NCI-H1105 (cell line): ENCODE measurements at places on chromosomes 1 and 21.

DNA sequence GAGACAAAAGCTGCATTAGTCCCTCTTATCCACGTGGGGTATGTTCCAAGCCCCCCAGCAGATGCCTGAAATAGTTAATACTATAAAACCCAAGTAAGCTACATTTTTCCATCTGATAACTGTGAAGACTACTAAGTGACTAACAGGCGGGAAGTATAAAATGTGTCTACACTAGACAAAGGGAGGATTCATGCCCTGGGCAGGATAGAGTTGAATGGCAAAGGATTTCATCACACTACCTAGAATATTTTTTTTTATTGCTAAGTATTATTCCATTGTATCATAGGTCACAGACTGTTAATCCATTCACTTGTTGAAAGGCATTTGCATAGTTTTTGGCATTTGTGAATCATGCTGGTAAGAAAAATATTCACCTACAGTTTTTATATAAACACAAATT lies 26.4 kb upstream of the CFHR4 start:
- no peak for DNase-seq

DNA sequence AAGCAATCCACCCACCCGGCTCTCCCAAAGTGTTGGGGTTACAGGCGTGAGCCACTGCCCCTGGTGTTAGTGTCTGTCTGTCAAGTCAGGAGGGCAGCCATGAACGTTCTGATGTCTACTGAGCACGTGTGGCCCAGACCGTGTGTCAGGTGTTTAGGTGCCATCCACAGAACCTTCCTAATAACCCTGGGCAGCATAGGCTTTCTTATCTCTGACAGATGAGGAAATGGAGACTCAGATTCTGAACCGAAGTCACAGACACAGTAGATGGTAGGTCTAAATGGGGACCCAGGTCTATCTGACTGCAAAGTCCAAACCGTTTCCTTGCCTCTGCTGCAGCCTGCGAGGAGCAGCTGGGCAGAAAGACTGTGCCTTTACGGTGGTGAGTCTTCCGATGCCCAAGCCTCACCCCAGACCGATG lies 622 bp upstream of the IL6R start:
- DNase-seq: no peak

GRCh38 chr1:201643835-201644104 lies 104.8 kb downstream of the NAV1 start:
- no peak for DNase-seq

DNA sequence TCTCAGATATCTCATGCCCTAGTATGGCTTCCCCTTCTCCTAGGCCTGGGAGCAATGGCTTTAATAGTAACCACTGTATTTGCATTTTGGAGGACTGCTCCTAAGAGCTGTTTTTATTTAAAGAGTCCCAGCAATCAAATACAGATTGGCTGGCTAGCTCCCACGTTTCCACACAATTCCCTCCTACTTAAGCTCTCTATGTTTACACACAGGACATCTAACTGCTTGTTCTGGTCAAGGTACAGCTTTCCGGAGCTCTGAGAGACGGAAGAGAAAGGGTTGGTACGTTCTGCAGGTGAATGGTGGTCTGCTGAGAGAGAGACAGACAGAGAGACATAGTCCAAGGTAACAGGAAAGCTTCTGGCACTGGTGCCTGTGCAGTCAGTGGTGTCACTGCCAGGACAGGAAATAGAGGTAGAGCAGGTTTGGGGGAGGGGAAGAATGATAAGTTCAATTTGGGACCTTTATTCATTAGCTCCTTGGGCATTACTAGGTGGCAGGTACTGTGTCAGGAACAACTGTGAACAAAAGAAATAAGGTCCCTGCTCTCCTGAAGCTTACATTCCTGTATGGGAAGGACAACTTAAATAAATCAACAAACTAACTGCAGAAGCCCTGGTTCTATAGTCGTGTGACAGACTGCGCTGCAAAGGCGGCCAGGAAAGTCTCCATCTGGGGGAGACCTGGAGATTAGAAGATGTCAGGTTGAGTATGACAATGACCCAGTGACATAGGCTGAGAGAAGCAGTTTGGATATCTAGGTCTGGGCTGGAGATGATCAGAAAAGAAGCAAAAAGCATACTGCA lies 1.2 kb upstream of the SLC25A33 start:
- DNase-seq: no peak

- DNase-seq: no peak
Measured at GRCh38 chr1:190179817-190180216, 297.8 kb downstream of the BRINP3 start.

DNA sequence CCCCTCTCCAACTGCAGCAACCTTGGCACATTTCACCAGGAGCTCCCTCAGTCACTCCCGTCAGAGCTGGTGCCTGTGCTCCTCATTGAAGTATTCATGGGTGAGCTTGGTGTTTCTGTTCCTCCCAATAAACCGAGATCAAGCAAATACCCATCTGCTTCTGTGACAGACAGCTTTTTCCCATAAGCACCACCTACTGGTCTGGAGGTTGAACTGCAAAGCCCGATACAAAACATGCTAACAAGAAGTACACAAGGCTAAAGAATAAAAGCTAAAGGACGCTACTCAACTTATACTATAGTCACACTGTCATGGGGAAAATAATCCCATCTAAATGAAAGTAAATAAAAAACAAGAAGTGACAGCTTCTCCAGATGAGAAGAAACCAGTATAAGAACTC lies 111.9 kb upstream of the C21orf91 start:
- no peak for DNase-seq
